ENCODE measurements at places on chromosomes 1 and 21. TPM values are rescaled to one million over a fixed set of nuclear protein-coding genes. Genes with fewer than 3 reads are reported as not detected.

Gene HUNK
- 10.4 TPM for total RNA-seq

Gene TNFAIP8L2
- total RNA-seq: 2.3 TPM

Gene PDE9A
- 30.1 TPM for total RNA-seq

Gene LUZP1
- 24.3 TPM for total RNA-seq

Gene RHBG
- total RNA-seq: 7.6 TPM

Data from metanephros (tissue), 2 donors.